ENCODE measurements at places on chromosomes 7 and 10.
A peak's percentile ranks its signal among the peaks of the same experiment; 100 is the strongest.

GRCh38 chr10:85914720-85915119 is 451.9 kb downstream of the GRID1 start:
- DNase-seq: no peak

DNA sequence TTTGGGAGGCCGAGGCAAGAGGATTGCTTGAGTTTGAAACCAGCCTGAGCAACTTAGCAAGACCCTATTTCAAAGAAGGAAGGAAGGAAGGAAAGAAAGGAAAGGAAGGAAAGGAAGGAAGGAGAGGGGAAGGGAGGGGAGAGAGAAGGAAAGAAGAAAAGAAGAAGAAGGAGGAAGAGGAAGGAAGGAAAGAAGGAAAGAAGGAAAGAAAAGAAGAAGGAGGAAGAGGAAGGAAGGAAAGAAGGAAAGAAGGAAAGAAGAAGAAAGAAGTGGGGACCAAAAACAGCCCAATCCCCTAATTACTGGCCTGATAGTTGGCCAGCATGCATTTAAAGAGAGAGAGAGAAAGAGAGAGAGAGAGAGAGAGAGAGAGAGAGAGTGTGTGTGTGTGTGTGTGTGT is 66.4 kb downstream of the EEPD1 start:
- no peak for DNase-seq

- no peak for DNase-seq
Measured at GRCh38 chr10:80126876-80127275, 5.7 kb upstream of the PLAC9 start.

DNA sequence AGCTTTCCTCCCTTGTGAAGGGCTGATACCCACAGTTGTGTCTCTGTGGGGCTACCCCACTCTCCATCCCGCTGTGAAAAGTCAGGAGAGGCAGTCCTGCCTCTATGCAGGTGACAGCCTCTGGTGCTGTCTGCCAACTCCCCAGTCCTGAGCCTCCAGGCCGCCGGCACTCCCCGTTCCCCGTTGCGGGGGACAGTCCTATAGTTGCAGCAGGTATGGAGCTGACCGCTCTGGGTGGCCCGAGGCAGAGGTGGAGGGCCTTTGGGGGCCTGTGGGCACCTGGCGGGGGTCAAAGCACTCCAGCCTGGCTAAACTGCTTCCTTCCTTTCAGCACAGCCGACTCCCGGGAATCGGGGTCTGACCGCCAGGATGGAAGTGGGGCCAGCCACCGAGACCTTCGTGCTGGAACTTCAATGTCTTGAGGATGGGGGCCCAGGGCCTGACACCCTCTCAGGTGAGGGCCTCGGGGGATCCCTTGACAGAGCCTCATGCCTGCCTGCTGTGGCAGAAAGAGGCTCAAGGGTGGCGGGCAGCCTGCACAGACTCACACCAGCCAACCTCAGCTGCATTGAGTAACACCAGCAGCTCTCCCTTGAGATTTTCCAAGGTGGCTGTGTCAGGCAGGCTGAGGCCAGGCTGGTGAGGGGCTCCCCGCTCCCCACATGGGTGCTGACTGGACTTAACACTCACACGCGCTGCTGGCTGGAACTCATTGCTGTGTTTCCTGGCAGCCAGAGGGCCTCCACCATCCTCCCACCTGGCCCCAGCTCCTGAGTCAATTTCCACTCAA is 1.6 kb downstream of the ZNF853 start:
- DNase-seq: no peak

DNA sequence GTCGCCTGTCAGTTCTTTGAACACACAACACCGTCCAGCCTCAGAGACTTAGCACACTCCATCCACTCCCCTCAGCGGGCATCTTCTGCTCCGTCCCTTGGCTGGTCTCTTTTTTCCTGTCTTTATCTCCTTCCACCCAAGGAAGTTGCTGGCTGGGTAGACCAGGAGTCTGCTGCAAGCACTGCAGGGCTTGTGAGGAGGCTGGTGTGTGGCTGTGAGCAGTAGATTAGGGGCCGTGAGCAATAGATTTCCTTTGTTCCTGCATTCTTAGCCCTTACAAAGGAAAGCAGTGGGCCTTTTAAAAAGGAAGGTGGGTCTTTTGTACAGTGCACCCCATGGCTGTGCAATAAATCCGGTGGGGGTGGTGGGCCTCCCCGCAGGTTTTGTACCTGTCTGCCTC is 100.3 kb upstream of the BTBD16 start:
- no peak for DNase-seq

GRCh38 chr7:93723424-93724124 is 149.1 kb upstream of the CALCR start:
- no peak for DNase-seq

DNA sequence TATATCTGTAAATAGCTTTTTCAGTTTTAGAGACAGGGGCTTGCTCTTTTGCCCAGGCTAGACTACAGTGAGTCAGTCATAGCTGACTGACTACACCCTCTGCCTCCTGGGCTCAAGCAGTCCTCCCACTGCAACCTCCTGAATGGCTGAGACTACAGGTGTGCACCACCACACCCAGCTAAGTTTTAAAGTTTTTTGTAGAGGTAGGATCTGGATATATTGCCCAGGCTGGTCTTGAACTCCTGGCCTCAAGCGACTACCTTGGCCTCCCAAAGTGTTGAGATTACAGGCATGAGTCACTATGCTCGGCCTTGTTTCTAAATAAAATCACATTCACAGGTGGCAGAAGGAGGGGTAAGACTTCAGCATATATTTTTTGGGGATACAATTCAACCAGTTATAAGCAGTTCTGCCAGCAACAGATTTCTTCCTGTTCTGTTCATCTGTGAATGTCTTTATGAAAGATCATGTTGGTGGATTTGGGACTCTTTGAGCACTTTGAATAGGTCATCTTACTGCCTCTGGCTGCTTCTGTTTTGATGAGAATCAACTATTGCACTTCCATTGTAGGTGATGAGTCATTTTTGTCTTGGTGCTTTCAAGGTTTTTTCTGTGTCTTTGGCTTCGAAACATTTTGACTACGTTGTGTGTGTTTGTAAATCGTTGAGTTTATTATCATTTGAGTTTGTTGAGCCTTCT is 15.7 kb downstream of the RBM33 start:
- no peak for DNase-seq

DNA sequence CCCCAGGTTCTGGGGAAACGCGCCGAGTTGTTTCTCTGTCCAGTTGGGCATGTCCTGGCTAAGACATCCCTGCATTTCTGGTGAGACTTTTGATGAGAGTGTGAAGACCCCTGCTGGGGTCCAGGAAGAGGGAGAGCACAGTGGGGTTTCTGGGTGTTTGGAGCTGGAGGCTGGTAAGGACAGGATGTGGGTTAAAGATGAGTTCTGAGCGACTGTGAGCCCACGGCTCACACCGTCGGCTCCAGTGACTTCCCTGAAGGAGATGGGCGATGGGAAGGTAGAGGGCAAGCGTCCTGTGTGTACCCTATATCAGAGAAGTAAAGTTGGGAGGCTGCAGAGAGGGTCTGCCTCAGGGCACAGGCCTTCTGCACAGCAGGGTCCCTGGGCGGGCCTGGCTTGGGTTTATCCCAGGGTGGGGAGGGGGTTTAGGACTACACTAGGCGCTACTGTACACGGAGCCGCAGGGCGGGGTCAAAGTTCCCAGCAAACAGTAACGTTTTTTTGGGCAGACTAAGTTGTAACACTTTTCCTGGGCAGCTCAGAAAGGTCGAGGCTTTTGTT is 3.6 kb downstream of the EMX2 start:
- DNase-seq: peak; percentile 26

- no peak for DNase-seq
Measured at GRCh38 chr7:131552053-131552452, 4.4 kb downstream of the PODXL start.

GRCh38 chr10:44030738-44031137 is 354.2 kb downstream of the CXCL12 start:
- DNase-seq: no peak

GRCh38 chr10:114600057-114600456 is 58.0 kb downstream of the ABLIM1 start:
- no peak for DNase-seq

- DNase-seq: peak; percentile 69
Measured at GRCh38 chr7:98956937-98957336, 78.6 kb downstream of the TRRAP start.

GRCh38 chr10:121155742-121156474 is 304.7 kb downstream of the WDR11 start:
- no peak for DNase-seq

DNA sequence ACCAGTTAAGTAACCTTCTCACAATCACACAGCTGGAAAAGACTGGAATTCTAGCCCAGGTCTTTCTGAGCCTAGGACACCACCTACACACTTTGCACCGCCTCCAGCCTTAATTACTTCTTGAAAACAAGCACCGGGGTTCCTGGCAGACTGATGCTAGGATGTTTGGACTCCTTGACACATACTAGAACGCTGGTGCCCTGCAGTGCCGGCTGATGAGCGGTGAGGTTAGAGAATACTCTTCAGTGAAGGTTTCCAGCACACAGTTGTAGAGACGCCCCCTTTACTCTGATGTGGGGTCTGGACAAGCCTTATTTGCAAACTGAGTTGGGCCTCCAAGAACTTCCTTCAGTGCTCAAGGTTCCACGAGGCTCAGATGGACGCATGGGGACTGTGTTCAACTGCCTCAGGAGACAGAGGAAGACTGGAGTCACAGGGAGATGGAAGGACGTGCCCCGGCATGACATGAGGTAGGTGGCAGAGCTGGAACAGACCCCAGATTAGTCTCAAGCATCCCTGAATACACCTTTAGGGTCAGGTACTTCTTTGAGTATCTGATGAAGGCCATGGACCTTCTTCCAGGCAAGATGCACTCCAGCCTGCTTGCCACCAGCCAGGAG is 89.6 kb downstream of the COBL start:
- no peak for DNase-seq

GRCh38 chr10:72637398-72637857 is 11.5 kb upstream of the MICU1 start:
- peak; percentile 65 for DNase-seq

- no peak for DNase-seq
Measured at GRCh38 chr10:12726971-12727831, 274.3 kb downstream of the CCDC3 start.

- DNase-seq: no peak
Measured at GRCh38 chr7:64885520-64886240, 17.4 kb upstream of the ZNF273 start.

DNA sequence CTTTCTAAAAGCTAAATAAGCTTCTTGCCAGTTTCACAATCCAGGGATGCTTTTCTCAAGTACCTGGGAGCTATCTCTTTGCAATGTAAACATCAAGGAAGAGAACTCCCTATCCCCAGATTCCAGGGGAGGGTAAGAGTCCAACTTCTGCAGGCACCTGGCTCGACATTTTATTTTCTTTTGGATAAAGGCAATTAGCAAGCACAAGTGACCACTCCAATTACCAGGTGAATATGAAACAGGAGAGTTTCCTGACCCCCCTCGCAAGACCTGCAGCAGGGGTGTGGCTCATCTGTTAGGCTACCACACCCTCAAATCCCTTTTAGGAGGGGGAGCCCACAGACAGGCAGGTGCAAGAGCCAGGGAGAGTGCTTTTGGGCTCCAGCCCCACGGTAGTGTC is 28.6 kb upstream of the LANCL2 start:
- no peak for DNase-seq

Data from GM03348 (cell line).